Astrocyte of the spinal cord (primary cell): ENCODE measurements at places on chromosomes 2 and 18.

- DNase-seq = peak; percentile 62
Observed at GRCh38 chr2:37156071-37156856, 516 bp downstream of the EIF2AK2 start.

- DNase-seq = no peak
Observed at GRCh38 chr18:63098018-63098981, 221.3 kb downstream of the BCL2 start.

DNA sequence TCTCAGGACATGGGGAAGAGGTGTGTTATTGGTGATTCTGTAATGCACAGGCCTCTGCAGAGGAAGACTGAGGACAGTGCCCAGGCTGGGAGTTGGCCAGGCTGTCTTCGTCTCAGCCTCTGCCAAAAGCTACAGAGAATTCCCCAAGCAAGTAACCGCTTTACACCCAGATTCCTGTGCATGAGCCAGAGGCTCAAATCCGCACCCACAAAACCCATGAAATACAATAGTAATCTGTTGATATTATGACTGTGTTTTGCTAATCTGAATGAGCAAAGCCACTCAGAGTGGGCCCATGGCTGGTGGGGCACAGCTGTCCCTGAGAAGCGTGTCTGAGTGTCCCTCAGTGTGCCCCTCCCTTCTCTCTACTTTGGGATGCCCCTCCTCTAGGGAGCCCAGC is 149.5 kb upstream of the PXDN start:
- no peak for DNase-seq

DNA sequence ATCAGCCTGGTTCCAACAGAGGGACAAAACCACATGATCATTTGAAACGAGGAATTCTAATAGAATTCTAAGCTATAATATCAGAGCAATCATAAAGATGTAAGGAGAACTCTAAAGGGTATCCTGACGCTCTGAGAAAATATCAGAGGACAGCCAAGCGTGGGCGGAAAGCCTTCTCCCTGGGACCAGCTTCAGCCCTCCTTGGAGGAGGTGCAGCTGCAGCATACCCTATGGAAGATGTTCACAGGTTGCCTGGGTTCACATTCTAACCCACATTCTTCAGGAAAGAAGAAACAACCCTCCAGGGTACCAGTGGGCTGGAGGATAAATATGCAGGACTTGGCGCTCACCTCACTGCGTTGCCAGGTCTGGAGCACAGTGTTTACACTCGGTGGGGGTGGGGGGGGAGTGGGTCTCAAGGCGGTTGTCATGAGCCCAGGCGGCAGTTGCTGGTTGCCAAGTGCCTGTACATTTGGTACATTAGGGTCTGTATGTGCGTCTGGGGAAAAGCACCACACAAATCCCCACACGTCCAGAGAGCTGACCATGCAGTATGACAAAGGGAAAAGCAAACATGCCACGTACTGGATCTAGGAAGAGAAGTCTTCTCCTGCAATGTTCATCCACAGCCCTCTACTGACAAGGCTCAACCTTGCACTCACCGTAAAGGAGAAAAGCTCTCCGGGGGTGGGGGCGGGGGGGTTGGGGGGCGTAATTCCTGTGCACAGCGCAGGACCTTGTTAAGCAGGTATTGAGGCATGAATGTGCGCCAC is 80.5 kb downstream of the CDH19 start:
- no peak for DNase-seq

GRCh38 chr2:217790681-217791392 is 212.0 kb downstream of the TNS1 start:
- DNase-seq = peak; percentile 61
